Calu3 (cell line): ENCODE measurements at places on chromosomes 4 and X. TPM values are rescaled to one million over a fixed set of nuclear protein-coding genes. Genes with fewer than 3 reads are reported as not detected.

YIPF7 gene
- 0.73 TPM in 1 of 2 replicates, not detected in the other for total RNA-seq

TMEM47 gene
- 80.9 and 99.6 TPM in 2 replicates for total RNA-seq

MUC7 gene
- total RNA-seq, result not detected in 2 replicates

TMPRSS11D gene
- total RNA-seq, result not detected in 2 replicates

CACNA1F gene
- not detected in 2 replicates for total RNA-seq

C1QTNF7 gene
- total RNA-seq, result not detected in 2 replicates

SPANXD gene
- total RNA-seq, result not detected in 2 replicates

CCNI gene
- 102 and 136 TPM in 2 replicates for total RNA-seq

DNA sequence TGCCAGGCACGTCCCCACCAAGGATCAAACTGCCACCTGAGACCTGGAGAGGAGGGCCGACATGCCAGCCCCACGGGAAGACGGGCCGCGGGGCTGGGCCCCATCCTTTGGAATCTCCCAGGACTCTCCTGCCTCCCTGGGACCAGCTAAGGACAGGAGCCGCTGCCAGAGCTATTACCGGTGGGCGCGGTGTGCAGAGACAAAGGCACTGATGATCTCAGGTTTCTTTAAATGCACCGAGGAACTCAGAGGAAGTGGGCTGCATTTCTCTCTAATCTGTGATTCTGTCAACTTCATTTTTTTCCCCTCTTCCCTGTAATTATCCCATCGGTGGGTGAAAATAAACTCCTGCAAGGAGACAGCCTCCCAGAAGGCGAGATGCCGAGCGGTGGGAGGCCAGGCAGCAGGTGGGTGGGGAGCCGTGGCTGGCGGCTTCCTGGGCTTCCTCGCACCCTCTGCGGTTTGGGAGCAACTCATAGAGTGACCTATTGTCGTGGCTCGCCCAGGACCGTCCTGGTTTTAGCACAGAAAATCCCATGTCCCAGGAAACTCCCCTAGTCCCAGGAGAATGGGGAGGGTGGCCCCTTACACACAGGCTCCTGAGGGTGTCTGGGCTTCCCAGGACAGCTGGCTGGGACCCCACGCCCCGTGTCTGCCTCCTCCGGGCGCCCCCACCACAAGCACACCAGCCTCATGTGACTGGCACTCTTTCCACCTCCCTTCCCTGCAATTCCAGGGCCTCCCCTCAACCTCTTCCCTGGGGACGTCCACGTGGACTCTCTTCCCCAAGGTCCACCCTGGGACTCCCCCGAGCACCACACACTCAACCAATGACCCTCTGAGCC is 62.3 kb upstream of the ADRA2C start:
- DNase-seq, result no peak

DNA sequence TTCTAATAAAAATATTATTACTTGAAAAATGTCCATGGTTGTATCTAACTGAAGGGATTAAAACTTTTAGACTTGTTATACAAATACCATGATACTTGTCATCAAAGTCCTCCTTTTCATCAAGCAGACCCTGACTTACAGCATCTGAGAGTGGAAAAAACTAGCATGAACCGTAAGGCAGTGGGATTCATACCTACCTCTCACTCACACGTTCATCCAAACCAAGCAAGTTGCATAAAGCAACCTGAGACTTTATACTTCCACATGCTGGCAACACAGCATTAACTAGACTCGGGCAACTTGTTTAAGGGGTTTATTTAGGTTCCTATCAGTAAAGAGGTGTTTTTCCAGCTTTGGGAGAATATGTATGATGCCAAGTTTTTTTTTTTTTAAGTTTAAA is 22.6 kb upstream of the TLR7 start:
- DNase-seq, result no peak

DNA sequence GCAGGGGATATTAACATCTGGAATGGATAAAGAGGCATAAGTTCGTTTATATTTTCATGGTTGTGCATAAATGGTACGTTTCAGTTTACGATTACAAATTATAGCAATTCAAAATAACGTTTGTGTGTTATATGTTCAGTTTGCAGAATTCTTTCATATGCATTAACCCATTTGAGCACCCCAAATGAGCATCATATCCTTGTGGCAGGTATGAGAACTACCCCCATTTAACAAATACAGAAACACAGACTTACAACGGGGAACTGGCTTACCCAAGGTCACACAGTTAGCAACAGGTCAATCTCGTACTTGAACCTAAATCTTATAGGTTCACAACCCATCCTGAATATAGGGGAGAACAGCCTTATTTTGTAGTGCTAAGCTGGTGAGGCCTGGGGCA is 33.1 kb downstream of the EDNRA start:
- DNase-seq, result no peak

GRCh38 chr4:161444626-161445025 is 719.2 kb downstream of the FSTL5 start:
- DNase-seq, result no peak

GRCh38 chr4:8141935-8142334 is 16.7 kb downstream of the ABLIM2 start:
- no peak for DNase-seq

- DNase-seq, result no peak
These were observed 175.6 kb downstream of the FBXO8 start for GRCh38 chr4:174107746-174108354.

- DNase-seq, result no peak
These were observed 986.3 kb downstream of the STIM2 start for GRCh38 chr4:27846951-27847350.

GRCh38 chr4:5184606-5185005 is 133.3 kb downstream of the STK32B start:
- no peak for DNase-seq
